Stimulated activated CD4-positive, alpha-beta T cell treated with anti-CD3 and anti-CD28 coated beads, Interleukin-12 subunit alpha, Interleukin-12 subunit beta, amount 100 ng/mL, for 4 hours (primary cell): ENCODE measurements at places on chromosomes 4 and X.
A peak's percentile ranks its signal among the peaks of the same experiment; 100 is the strongest.

DNA sequence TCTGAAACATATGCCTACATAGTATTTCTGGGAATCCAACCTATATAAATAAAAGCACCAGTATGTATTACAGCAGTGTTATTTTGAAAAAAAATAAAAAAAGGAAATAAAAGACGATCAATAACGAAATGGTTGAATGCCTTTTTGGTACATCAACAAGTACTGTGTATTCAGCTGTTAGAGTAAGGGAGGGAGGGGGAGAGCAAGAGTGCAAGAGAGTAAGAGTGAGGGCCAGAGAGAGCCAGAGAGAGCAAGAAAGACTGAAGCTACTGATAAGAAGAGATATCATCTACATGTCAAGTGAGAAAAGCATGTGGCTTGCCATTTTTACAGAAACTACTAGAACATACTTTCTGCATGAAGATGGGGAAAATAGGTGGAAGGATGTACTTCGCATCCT is 1.8 kb downstream of the SPIN4 start:
- no peak for DNase-seq

GRCh38 chr4:80361329-80361900 is 25.9 kb downstream of the CFAP299 start:
- DNase-seq, result no peak

DNA sequence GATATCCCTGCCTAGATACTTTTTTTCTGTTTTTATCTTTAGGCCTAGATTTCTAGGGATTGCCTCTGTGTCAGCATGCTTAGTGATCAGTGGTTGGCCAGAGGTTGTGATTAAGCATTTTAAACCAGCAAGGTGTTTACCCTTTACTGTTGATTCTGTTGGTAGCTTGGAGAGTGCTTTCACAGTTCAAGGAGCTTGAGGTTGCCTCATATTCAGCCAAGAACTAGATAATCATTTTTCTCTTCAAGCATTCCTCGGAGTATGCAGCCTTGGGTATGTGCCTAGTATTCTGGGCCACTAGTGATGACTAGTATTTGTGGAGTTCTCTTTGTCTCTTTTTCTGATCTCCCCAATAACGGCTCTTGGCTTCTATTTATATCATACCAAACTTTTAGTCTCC is 20.4 kb downstream of the APOOL start:
- no peak for DNase-seq

DNA sequence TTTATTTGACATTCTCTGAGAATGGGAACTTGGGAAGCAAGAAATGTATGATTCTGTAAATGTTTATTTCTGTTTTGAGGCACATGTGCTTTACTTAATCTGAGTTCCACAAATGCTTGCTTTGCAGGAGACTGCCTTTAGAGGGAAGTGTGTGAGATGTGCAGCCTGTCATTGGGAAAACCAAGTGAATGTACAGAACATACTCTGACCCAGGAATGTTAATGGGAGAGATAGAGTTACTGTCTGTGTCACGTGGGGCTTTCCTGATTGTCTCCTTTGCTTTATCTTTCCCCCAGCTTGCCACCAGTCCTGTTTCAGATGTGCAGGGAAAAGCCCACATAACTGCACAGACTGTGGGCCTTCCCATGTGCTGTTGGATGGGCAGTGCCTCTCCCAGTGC is 218.6 kb upstream of the ANXA3 start:
- no peak for DNase-seq

DNA sequence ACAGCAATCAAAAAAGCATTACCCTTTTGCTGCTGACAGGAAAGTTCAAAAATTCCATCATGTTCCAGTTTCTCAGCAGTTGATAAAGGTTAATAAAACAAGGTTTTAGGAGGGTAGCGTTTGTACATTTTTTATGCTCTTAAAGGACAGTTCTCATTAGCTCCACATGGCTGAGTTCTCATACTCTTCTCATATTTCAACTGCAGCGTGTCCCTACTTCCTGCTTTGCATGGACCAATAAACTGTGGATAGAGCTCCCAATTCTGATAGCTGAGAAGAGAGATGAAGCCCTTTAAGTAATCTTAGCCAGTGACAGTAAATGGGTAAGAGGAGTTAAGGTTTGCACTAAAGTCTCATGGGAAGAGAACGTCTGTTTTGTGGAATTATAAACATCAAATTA is 53.5 kb downstream of the SPANXA2 start:
- no peak for DNase-seq

GRCh38 chrX:120207009-120207605 is 43.5 kb upstream of the ZBTB33 start:
- no peak for DNase-seq

DNA sequence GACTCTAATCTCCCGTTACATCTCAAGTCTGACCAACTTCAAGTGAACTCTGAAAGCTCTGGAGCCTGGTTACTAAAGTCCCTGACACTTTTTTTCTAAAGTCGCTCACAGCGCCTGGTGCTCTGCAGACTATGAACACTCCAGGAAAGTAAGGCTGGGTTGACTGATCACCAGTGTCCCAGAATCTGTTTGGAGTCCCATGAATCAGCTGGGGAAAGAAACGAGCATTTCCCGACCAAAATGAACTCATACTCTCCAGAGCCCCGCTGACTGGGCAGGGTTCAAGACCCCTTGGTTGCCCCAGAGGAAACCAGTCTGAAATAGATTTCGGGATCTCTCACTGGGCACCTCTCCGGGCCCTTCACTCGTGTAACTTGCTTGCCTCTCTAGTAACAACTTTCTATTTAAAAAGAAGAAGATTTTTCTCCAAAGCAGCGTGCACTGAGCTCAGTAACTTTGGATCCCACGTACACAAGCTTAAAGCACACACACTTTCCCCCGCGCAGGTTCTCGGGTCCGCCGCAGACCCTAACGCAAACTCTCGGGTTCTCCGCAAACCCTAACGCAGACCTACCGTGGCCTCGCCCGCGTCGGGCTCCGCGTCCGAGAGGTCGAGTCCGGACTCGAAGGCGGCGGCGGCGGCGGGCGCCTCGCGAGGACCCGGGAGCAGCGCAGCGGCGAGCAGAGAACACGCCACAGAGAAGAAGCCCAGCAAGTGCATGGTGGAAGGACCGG is 964 bp downstream of the VEGFC start:
- DNase-seq, result no peak

GRCh38 chr4:11446155-11446811 is 17.6 kb upstream of the HS3ST1 start:
- DNase-seq, result no peak

- DNase-seq, result no peak
These were observed 117.8 kb downstream of the SCD5 start for GRCh38 chr4:82680834-82681233.

DNA sequence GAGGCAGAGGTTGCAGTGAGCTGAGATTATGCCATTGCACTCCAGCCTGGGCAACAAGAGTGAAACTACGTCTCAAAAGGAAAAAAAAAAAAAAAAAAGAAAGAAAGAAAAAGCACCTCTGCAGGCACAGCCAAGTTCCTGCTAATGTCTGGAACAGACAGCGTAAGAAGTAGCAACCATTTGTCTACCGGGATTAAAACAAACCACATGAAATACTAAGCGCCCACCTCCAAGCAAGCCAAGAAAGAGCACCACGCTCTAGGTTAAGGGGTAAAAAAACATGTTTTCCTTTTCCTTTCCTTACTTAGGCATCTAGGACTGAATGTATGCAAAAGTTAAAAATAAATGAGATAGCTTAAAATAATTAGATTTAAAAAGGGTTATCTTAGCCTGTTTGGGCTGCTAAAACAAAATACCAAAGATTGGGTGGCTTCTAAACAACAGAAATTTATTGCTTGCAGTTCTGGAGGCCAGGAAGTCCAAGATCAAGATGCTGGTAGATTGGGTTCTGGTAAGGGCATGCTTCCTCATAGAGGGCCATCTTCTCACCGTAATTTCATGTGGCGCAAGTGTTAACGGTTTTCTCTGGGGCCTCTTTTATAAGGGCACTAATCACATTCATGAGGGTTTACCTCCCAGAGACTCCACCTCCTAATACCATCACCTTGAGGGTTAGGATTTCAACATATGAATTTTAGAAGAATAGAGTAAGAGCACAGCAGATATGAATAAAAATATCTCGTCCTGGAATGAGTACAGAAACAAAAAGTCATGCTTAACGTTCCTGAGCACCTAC is 12.3 kb downstream of the GPC4 start:
- no peak for DNase-seq

DNA sequence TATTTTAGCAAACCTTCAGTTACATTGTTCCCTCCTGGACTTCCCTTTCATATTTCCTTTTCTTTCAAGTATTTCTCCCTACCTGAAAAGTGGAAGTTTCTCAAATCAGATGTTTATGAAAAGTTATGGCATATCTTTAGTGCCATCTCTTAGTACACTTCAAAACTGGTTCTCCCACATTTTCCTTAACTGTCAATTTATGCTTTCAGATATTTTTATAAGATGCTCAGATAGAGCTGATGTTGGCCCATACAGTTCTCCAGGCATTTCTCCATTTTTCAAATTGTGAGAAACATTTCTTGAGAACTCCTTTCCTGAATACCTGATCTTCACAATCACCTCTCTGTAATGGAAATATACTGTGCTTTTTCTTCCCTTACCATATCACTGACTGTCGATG is 32.5 kb upstream of the AP1AR start:
- DNase-seq, result no peak

DNA sequence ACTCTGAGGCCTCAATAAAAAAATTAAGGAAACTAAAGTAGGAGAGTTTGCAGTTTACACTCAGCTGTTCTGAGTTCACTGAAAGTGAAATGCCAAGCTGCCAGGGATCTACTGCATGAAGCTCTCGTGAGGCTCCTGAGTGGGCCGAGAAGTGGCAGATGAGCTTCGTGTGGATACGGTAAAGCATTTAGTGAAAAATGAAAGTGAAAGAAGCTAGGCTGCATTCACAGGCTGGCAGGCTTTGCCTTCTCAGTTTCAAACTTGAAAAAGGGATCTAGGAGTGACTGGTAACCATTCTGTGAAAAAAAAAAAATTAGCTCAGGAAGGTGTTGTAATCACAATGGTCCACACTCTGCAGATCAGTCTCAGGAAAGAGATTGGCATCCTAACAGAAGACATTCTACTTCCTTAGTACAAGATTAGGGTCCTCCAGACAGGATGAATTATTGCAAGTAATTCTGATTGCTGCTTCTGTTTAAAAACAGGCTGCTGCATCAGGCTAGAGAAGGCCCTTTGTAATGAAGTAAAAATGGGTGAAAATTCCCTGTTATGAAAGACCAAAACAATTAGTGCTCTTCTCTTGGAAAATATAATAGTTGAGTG is 679.9 kb downstream of the RPA4 start:
- peak; percentile 2 for DNase-seq

DNA sequence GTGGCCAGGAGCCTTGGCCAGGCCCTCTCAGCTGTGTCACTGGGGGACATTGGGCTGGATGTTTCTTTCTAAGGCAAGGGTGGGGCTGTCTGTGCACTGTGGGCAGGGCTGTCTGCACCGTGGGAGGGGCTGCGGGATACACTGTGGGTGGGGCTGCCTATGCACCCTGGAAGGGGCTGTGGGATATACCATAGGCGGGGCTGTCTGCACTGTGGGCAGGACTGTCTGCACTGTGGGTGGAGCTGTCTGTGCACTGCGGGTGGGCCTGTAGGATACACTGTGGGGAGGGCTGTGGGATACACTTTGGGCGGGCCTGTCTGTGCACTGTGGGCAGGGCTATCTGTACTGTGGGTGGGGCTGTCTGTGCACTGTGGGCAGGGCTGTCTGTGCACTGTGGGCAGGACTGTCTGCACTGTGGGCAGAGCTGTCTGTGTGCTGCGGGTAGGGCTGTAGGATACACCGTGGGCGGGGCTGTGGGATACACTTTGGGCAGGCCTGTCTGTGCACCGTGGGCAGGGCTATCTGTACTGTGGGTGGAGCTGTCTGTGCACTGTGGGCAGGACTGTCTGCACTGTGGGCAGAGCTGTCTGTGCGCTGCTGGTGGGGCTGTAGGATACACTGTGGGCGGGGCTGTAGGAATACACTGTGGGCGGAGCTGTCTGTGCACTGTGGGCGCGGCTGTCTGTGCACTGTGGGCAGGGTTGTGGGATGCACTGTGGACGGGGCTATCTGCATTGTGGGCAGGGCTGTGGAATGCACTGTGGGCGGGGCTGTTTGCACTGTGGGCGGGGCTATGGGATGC is 31.1 kb downstream of the ACOX3 start:
- DNase-seq, result no peak

- peak; percentile 35 for DNase-seq
These were observed 4.9 kb upstream of the ZNF81 start for GRCh38 chrX:47831788-47832187.

DNA sequence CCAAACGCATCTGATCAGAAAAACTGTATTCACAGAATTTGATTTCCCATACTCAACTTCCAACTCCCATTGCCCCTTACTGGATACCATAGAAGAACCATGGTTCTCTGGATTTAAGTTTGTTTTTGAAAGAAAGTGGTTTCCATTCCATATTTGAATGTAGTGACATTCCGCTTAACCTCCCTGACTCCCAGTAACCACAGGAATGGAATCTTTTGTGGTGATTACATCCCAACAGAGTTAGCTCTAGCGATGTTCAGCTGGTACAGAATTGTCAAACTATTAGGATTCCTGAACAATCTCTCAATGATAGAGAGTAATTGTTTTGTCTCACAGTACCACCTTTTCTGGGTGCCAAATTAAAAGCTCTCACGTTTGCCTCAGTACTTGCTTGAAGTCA is 1.7 kb downstream of the NUDT10 start:
- no peak for DNase-seq

DNA sequence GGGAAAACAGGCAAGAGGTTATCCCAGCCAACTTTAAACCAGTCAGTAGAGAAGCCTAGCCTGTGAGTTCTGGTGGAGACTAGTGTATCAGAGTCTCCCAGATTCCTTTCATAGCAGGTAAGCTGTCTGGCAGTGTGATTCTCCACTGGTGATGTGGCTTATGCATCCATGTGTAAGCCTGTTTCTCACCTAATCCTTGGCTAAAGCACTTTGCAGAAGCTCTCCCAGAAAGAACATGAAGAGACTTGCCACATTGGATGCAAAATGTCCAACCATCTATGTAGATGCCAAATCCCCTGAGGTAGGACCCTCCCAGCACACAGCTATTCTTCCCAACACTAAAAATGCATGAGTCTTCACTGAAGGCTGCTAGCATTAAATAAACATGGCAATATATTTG is 111.7 kb downstream of the CHRNA9 start:
- no peak for DNase-seq

- DNase-seq, result no peak
These were observed 20.4 kb upstream of the PUDP start for GRCh38 chrX:7168371-7168770.

GRCh38 chrX:109441266-109441665 is 40.6 kb downstream of the GUCY2F start:
- no peak for DNase-seq
